ENCODE measurements at places on chromosomes 12 and 14. TPM values are rescaled to one million over a fixed set of nuclear protein-coding genes. Genes with fewer than 3 reads are reported as not detected.

GRCh38 chr14:94823556-94824341, 53.8 kb upstream of the GSC start:
- H3K27ac ChIP-seq = no peak overlapping the region

Gene C1QL4
- total RNA-seq = not detected

GRCh38 chr12:25962932-25963525, 4.5 kb downstream of the RASSF8 start:
- H3K27me3 ChIP-seq = peaks cover 47% of the 10 kb centered on the region
- peaks cover 3% of the 10 kb centered on the region for H3K4me1 ChIP-seq

GRCh38 chr14:92726135-92726932, 22.1 kb downstream of the LGMN start:
- peak; percentile 16 for DNase-seq
- peaks cover 52% of the 10 kb centered on the region for H3K27me3 ChIP-seq
- H3K27ac ChIP-seq = peak overlapping the region; percentile 38

DNA sequence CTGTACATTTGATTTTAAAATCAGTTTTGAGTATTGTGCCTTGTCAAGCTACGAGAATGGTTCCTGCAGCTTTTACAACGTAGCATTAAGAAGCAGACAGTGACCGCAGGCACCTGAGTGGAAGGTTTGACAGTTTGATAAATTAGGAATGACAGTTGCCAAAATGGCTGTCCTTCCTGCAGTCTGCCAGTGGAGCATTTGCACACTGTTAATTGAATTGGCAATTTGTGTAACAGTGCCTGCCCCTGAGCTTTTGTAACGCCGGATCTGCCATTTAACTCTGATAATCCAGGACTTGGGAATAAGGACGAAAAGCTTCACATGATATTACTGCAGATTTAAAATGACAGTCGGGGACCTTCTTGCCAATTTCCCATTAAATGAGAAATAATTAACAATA, 385.3 kb downstream of the NPAS3 start:
- no peak overlapping the region for H3K27ac ChIP-seq
- no peaks in the 10 kb centered on the region for H3K27me3 ChIP-seq
- no peaks in the 10 kb centered on the region for H3K36me3 ChIP-seq
- no peaks in the 10 kb centered on the region for H3K4me1 ChIP-seq
- DNase-seq = no peak
- H3K4me3 ChIP-seq = no peak overlapping the region
